Osteocyte (in vitro differentiated cells): ENCODE measurements at places on chromosomes 6 and 20.

DNA sequence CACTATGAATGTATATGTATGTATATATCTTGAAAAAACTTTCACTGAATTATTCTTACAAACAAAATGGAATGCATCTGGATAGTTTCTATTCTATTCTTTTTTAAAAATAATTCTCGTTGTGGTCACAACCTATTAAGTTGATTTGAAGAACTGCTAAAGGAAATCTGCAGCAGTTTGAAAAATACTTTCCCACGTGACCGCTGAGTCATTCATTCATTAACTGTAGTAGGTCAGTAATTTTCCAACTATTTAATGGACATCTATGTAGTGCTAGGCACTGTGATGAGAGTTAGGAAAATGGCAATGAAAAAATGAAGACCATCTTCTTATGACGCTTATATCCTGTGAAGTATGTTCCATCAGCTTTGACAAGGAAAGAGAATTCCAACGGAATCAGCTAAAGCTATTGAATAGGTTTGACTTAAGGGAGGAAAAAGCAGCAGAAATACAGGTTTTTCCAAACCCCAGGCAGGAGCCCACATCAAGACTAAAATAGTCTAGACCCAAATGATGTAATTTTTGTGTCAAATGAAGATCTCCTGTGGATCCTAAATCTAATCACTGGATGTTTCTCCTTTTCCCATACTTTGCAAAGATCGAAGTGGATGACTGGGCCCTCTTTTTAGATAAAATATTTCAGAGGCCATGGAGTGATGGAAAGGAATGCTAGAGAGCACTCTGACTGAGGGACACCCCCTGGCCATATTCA, 4.1 kb upstream of the EFHC1 start:
- H3K4me3 ChIP-seq: no peak overlapping the region
- no peaks in the 10 kb centered on the region for H3K36me3 ChIP-seq
- H3K4me1 ChIP-seq: peaks cover 66% of the 10 kb centered on the region
- H3K27me3 ChIP-seq: no peaks in the 10 kb centered on the region

DNA sequence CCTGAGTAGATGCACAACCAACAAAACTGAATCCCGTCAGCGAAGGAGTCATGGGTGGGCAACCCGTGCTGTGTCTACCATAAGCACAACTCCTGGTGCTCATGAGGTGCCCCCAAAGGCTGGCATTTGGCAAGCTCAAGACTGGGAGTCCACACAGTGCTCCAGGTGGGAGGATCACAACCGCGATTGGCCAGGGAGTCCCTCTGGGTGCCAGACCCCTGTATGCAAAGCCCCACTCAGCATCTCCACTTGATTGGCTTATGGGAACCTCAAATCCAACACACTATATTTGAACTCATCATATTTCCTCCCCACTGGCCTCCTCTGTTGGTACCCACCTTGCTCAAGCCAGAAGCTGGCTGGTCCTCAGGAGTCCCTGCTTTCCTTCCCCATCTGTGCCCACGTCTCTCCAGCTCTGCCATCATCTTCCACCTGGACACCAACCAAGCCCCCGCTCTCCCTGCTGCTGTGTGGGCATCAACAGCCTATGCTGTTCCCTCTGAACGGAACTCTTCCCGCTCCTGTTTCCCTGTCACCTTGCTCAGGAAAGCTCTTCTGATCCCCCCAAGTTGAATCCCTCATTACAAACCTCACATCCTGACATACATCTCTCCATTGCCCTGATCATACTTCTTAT, 142.3 kb upstream of the PTPN1 start:
- no peaks in the 10 kb centered on the region for H3K36me3 ChIP-seq
- DNase-seq: no peak
- no peak overlapping the region for H3K4me3 ChIP-seq

- DNase-seq: no peak
- H3K36me3 ChIP-seq: no peaks in the 10 kb centered on the region
- no peak overlapping the region for H3K4me3 ChIP-seq
- H3K4me1 ChIP-seq: peaks cover 1% of the 10 kb centered on the region
Measured at GRCh38 chr6:139257291-139257690, 34.5 kb downstream of the TXLNB start.

DNA sequence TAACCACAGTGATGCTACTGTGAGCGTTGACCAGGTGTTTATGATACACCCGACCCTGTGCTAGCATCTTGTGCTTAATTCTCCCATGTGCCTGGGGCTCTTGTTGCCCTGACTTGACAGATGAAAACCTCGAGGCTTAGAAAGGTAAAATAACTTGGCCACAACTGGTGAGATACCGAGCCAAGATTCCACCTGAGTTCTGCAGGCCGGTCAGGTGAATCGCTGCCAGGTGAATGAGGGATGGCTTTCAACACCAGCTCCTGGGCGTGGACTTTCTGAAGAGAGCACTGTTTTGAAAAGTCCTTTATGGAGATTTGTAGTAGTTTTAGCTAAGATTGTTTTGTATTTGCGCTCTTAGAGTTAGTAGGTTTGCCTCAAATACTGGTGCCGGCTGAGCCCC, 12.2 kb upstream of the ZNF831 start:
- no peak overlapping the region for H3K27ac ChIP-seq
- peaks cover 6% of the 10 kb centered on the region for H3K4me1 ChIP-seq
- no peaks in the 10 kb centered on the region for H3K36me3 ChIP-seq
- peaks cover 4% of the 10 kb centered on the region for H3K27me3 ChIP-seq
- no peak overlapping the region for H3K4me3 ChIP-seq
- no peak for DNase-seq
